ENCODE measurements at places on chromosomes 6 and 20. TPM values are rescaled to one million over a fixed set of nuclear protein-coding genes. Genes with fewer than 3 reads are reported as not detected.

DNA sequence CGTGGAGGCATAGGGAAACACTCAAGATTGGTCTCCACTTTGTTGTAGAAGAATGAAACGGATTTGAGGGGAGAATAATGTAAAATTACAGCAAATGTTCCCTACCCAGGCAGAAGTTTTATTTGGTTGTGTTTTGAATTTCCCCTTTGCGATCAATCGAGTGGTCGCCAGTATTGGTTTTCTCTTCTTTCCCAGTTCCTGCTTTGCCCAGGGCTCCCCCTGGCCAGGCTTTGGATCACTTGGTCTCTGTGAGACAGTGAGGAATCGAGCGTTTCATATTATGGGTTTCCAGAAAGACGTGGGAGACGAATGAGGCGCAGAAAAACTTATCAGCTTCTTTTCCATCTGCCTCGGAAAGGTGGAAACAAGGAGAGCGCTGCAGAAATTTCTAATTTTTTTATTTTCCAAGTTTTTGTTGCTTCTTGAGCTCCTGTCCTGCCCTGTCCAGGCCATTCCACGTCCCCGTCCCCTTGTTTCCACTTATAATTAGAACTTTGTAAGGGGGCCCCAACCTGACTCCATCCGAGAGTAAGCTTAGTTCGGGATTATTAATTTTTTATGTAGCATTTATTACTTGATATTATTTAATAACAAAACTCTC is 7.5 kb upstream of the TBX18 start:
- H3K36me3 ChIP-seq = peaks cover 11% of the 10 kb centered on the region
- H3K4me3 ChIP-seq = no peak overlapping the region
- no peak overlapping the region for H3K27ac ChIP-seq
- no peaks in the 10 kb centered on the region for H3K4me1 ChIP-seq

DNA sequence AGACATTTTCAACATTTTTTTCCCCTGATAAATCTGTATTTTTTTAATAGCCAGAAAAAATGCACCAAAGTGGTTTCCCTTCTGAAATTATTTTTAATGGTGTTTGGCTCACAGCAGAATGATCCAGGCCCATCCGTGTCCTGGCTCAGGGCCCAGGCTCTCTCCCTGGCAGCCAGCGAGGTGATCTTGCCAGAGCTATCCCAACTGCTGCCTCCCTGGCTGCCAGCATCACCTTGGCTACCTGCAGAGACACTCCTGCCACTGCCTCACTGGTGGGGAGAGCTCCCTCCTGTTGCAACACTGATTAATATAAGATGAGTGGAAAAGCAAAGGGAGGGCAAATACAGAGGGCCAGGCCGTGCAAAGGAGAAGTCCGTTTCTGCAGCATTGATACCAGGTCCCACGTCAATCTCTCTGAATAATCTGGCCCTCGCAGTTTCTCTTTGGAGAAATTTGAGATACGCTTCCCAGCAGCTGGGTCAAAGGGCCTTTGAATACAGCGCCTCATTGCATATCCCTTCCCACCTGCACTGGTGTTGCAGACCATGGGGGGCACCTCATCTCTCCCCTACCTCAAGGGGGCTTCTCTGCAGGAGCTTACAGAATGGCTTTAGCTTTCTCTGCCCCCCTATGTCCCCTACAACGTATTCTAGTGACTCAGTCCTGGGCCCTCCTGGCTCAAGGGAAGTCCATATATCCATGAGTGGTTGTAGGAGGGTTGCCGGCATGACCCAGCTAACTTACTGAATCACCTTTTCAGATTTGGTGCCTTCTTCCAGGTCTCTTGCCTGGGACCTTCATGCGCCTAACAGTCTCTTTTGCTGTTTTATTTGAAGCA is 12.8 kb upstream of the DSTN start:
- H3K4me3 ChIP-seq = no peak overlapping the region
- DNase-seq = no peak

DNA sequence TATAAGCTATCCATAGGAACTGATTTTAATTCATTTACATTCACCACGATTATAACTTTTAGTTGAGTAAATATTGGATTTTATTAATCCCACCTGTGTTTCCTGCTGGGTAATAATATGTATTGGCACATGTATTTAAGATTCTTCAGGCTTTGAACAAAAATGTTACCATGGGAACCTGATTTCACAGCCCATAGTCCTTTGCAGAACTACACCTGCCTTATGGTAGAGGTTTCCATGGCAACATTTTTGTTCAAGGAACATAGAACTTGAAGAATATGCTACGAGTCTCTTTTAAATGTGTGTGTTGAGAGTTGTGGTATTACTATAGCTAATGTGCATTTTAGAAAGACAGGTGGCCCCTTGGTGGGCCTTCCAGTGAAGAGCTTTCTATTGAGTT is 317.4 kb downstream of the SAMD5 start:
- H3K27me3 ChIP-seq = no peaks in the 10 kb centered on the region
- no peak overlapping the region for H3K27ac ChIP-seq
- no peak for DNase-seq

DNA sequence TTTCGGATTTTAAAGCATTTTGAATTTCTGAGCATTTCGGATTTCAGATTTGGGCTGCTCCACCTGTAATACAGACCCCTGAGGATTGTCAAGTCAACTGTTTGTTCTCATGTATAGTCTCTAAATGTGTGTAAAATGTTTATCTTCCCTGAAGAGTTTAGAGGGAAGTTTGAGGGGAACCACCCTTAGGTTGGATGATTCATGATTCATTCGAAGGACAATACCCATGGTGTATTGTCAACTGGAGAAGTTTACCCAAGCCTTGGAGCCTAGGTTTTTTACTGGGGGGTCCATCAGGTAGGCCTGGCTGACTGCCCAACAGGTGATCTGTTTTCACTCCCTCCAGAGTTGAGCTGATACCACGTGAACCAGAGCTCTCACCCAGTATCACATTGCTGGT is 18.9 kb downstream of the GSTA4 start:
- DNase-seq = no peak
- no peak overlapping the region for H3K27ac ChIP-seq
- no peaks in the 10 kb centered on the region for H3K27me3 ChIP-seq
- H3K4me1 ChIP-seq = peaks cover 19% of the 10 kb centered on the region
- H3K36me3 ChIP-seq = peaks cover 5% of the 10 kb centered on the region

Gene LY6G6D
- not detected for total RNA-seq

Gene BTBD3
- 1.2 TPM for total RNA-seq

Gene XKR7
- not detected for total RNA-seq

Gene GPR6
- total RNA-seq = not detected

DNA sequence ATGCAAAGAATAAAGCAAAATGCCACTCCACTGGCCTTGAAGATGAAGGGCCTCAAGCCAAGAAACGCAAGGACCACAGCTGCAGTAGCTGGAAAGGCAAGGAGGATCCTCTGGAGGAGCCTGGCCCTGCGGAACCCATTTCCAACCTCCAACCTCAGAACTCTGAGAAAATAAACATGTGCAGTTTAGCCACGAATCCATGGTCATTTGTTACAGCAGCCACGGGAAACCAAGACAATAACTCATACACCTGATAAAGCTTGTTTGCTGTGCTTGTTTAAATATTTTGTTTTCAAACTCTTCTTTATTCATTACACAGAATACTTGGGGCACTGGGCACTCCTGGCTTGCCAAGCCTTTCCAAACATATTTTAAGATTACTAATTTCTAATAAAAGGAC is 10.4 kb downstream of the SERPINB6 start:
- no peaks in the 10 kb centered on the region for H3K4me1 ChIP-seq
- H3K27ac ChIP-seq = no peak overlapping the region
- DNase-seq = no peak
- H3K27me3 ChIP-seq = no peaks in the 10 kb centered on the region
- no peaks in the 10 kb centered on the region for H3K36me3 ChIP-seq
- no peak overlapping the region for H3K4me3 ChIP-seq

- H3K27me3 ChIP-seq = peaks cover 4% of the 10 kb centered on the region
- H3K4me3 ChIP-seq = no peak overlapping the region
- H3K36me3 ChIP-seq = no peaks in the 10 kb centered on the region
- peaks cover 26% of the 10 kb centered on the region for H3K4me1 ChIP-seq
- DNase-seq = no peak
Observed at GRCh38 chr20:23161968-23162696, 76.0 kb upstream of the CD93 start.

GRCh38 chr20:59451066-59451630 is 150.7 kb downstream of the EDN3 start:
- no peak overlapping the region for H3K4me3 ChIP-seq
- no peaks in the 10 kb centered on the region for H3K4me1 ChIP-seq
- no peaks in the 10 kb centered on the region for H3K36me3 ChIP-seq
- H3K27me3 ChIP-seq = peaks cover 31% of the 10 kb centered on the region

DNA sequence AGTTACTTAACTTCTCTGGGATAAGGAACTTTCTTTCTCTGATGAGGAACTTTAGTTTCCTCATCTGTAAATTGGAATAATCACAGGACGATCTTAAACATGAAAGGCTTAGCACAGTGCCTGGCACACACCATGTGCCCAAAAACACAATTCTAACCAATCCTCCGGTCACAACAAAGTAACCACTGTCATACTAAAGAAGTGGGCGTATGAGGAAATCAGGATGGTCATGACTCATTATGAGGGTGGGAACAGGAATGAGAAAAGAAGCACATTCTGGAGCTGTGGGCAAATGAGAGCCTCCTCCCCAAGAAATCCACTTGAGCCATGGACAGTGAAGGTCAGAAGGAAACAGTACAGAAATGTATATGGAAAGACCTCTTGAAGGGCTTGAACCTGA is 82.9 kb downstream of the LRFN2 start:
- H3K27ac ChIP-seq = no peak overlapping the region
- no peaks in the 10 kb centered on the region for H3K36me3 ChIP-seq
- no peaks in the 10 kb centered on the region for H3K27me3 ChIP-seq
- no peak overlapping the region for H3K4me3 ChIP-seq
- no peak for DNase-seq

GRCh38 chr6:129632172-129632613 is 77.8 kb downstream of the ARHGAP18 start:
- H3K4me1 ChIP-seq = no peaks in the 10 kb centered on the region
- H3K36me3 ChIP-seq = peaks cover 15% of the 10 kb centered on the region
- DNase-seq = no peak
- H3K4me3 ChIP-seq = no peak overlapping the region

DNA sequence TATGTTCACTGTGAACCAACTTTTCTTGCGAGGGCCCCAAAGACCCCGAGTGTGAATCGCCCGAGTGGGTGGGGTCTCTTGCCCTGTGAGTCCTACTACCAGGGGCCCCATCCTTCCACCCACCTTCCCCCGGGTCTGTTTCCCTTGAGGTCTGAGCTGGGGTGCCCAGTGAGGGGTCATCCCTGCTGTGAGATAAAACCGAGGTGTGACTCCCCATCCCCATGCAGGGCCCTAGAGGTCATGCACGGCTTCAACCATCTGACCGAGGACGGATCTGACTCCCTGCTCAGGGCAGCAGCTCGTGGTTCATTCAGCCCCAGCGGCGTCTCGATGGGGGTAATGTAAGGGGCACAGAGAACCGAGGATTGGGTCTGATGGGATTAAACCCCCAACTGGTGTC is 103.1 kb upstream of the SULF2 start:
- no peak overlapping the region for H3K27ac ChIP-seq
- H3K4me1 ChIP-seq = no peaks in the 10 kb centered on the region
- H3K36me3 ChIP-seq = no peaks in the 10 kb centered on the region

- no peaks in the 10 kb centered on the region for H3K27me3 ChIP-seq
- no peak overlapping the region for H3K4me3 ChIP-seq
- H3K27ac ChIP-seq = no peak overlapping the region
- DNase-seq = no peak
- H3K36me3 ChIP-seq = no peaks in the 10 kb centered on the region
- H3K4me1 ChIP-seq = no peaks in the 10 kb centered on the region
Observed at GRCh38 chr6:98644063-98644462, 190.3 kb upstream of the POU3F2 start.

Gene LY6G6F
- not detected for total RNA-seq

DNA sequence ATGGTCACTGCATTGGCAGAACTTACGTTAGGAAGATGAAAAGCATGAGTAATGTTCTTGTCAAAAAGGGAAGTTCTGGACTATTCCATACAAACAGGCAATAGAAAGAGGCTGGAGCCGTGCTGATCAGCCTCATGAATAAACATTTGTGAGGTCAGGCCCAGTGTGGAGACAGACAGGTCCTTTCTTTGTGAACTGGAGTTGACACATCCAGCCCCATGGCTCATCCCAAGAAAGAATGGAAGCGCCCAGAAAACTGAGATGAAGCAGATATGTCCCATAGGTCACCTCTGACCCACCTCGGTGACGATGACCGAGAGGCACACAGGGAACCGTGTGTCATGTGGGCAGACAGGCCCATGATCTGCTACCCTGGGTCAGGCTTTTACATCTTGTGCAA is 276.0 kb upstream of the SGK1 start:
- no peaks in the 10 kb centered on the region for H3K36me3 ChIP-seq
- H3K4me3 ChIP-seq = no peak overlapping the region
- no peak overlapping the region for H3K27ac ChIP-seq
- H3K27me3 ChIP-seq = no peaks in the 10 kb centered on the region
- no peak for DNase-seq
- H3K4me1 ChIP-seq = no peaks in the 10 kb centered on the region

DNA sequence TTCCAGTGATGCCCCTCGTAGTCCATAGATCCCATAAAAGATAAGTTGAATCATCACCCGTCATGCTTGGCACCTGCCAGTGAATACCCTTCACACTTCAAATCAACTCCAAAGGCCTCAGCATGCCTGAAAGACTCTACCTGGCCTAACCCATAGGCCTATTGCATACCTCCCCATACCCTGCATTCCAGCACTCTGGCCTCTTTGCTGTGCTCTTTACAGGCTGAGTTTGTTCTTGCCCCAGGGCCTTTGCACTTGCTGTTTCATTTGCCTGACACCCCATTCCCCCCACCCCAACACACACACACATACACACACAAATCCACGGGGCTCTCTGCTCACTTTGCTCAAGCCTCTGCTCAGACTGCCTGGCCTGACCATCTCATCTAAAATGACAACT is 3.0 kb upstream of the GFOD1 start:
- no peaks in the 10 kb centered on the region for H3K36me3 ChIP-seq
- no peak overlapping the region for H3K4me3 ChIP-seq
- no peak for DNase-seq
- H3K27ac ChIP-seq = no peak overlapping the region

GRCh38 chr6:145865175-145865574 is 50.6 kb upstream of the FBXO30 start:
- H3K27ac ChIP-seq = peak overlapping the region; percentile 2
- no peaks in the 10 kb centered on the region for H3K27me3 ChIP-seq
- peaks cover 11% of the 10 kb centered on the region for H3K36me3 ChIP-seq
- H3K4me1 ChIP-seq = peaks cover 31% of the 10 kb centered on the region

GRCh38 chr6:42978487-42978838 is 518 bp downstream of the PEX6 start:
- peaks cover 47% of the 10 kb centered on the region for H3K4me1 ChIP-seq
- DNase-seq = peak; percentile 27
- peak overlapping the region; percentile 88 for H3K4me3 ChIP-seq
- peaks cover 22% of the 10 kb centered on the region for H3K36me3 ChIP-seq

Data from activated CD4-positive, alpha-beta memory T cell treated with anti-CD3 and anti-CD28 coated beads, Interleukin-2, amount 10 ng/mL, durations not matched to agents 7 days and 5 days (primary cell).